ENCODE measurements at places on chromosomes 5 and 9. TPM values are rescaled to one million over a fixed set of nuclear protein-coding genes. Genes with fewer than 3 reads are reported as not detected.
A peak's percentile ranks its signal among the peaks of the same experiment; 100 is the strongest.

Gene SYK
- 13.0 TPM for total RNA-seq

- peak; percentile 29 for DNase-seq
- no peaks in the 10 kb centered on the region for H3K4me1 ChIP-seq
- H3K4me3 ChIP-seq = no peak overlapping the region
- H3K36me3 ChIP-seq = no peaks in the 10 kb centered on the region
- peaks cover 33% of the 10 kb centered on the region for H3K27me3 ChIP-seq
These were observed 41.3 kb upstream of the OLFM1 start for GRCh38 chr9:135045928-135046738.

DNA sequence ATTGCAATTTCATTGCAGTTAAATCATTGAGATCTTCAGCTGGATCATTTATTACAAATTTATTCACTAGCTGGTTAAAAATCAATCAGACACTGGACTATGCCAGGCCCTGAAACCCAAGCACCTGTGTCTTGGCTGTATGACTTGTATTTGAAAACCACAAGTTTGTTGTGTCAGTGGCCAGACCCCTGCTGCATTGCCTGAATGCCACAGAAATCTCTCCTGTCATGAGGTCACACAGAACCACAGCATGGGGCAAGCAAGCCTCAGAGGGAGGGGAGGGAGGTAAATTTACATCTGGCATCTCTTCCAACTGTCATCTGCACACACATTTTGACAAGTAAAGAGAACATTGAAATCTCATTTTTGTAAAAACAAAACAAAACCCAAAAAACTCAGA is 90.0 kb downstream of the ARRDC3 start:
- peaks cover 8% of the 10 kb centered on the region for H3K4me1 ChIP-seq
- H3K4me3 ChIP-seq = no peak overlapping the region
- peak overlapping the region; percentile 12 for H3K27ac ChIP-seq

GRCh38 chr9:61671276-61671973 is 481.6 kb downstream of the SPATA31A7 start:
- DNase-seq = peak; percentile 66
- no peaks in the 10 kb centered on the region for H3K4me1 ChIP-seq
- H3K36me3 ChIP-seq = no peaks in the 10 kb centered on the region
- no peak overlapping the region for H3K27ac ChIP-seq

GRCh38 chr5:170614720-170615119 is 110.9 kb downstream of the KCNIP1 start:
- H3K4me3 ChIP-seq = no peak overlapping the region
- H3K27ac ChIP-seq = no peak overlapping the region
- H3K36me3 ChIP-seq = no peaks in the 10 kb centered on the region
- peaks cover 24% of the 10 kb centered on the region for H3K4me1 ChIP-seq
- no peak for DNase-seq

- peaks cover 15% of the 10 kb centered on the region for H3K4me1 ChIP-seq
- H3K4me3 ChIP-seq = no peak overlapping the region
- no peak for DNase-seq
- H3K27ac ChIP-seq = peak overlapping the region; percentile 2
These were observed 15.7 kb downstream of the TMEM8B start for GRCh38 chr9:35844628-35845270.

DNA sequence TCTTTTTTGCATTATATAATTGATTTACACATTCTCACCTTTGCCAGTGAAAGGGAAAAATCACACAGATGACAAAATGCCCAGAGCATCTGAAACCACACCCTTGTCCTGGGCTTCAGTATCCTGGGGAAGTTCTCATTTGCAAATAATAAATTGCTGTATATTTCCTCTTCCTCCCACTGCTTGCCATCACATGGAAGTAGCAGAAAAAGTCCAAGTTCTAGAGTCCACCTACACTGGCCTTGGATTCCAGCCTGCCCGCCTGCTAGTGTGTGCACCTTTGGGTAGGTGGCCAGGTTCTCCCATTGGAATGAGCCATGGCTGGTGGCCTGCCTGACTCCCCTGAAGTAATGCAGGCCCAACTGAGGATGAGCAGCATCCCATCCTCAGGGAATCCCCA is 149.4 kb downstream of the GADD45G start:
- no peak overlapping the region for H3K4me3 ChIP-seq
- DNase-seq = no peak
- H3K36me3 ChIP-seq = no peaks in the 10 kb centered on the region

DNA sequence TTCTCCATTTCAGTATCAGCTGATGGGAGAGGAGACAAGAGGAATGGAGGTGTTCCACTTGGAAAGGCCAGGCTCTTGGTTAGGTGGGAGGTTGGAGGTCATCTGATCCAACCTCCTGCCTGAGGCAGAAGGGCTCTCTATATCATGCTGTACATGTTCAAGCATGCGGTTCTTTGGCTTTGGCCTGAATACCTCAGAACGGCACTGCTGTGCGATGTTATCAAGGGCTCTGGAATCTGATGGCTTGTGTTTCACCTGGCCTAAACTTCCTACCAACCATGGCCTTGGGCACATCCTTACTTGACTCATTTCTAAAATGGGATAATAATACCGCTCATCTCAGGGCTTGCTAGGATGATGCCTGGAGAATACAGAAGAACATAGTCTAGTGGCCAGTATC is 90.1 kb upstream of the FAM169A start:
- no peak for DNase-seq
- no peaks in the 10 kb centered on the region for H3K27me3 ChIP-seq
- H3K27ac ChIP-seq = no peak overlapping the region
- no peaks in the 10 kb centered on the region for H3K36me3 ChIP-seq
- peaks cover 19% of the 10 kb centered on the region for H3K4me1 ChIP-seq
